ENCODE measurements at places on chromosomes 1 and 21.
A peak's percentile ranks its signal among the peaks of the same experiment; 100 is the strongest.

DNA sequence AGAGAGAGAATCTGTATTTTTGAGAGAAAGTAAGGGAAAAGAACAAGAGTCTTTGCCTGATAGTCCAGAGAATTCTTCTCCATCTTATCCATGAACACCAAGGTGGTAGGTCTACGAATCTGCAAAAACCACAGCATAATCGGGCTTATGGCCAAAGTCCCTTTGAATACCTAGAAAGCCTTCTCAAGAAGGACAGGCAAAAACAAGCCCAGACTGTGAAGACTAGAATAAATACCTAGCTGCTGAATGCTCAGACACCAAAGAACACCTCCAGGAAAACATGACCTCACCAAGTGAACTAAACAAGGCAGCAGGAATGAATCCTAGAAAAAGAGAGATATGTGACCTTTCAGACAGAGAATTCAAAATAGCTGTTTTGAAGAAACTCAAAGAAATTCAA is 79.2 kb downstream of the HFM1 start:
- DNase-seq: no peak

- no peak for DNase-seq
These were observed 122.9 kb upstream of the DAB1 start for GRCh38 chr1:57546549-57547330.

DNA sequence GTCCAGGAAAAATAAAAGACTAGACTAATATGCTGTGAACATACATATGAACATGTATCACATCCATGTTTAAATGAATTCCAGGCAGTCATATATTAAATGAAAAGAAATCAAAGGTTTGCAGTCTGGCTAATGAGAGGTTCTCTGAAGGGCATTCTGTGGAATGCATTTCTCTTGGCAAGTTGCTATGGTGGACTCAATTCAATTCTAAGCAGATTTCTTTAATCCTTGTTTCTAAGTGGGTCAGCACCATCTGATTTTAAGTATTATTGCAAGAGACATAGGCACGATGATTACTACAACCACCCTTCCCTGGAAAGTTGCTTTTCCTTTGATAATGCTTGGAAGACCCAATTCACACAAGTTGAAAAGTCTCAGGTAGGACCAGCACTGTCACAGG is 23.9 kb upstream of the ABCA4 start:
- DNase-seq: no peak

DNA sequence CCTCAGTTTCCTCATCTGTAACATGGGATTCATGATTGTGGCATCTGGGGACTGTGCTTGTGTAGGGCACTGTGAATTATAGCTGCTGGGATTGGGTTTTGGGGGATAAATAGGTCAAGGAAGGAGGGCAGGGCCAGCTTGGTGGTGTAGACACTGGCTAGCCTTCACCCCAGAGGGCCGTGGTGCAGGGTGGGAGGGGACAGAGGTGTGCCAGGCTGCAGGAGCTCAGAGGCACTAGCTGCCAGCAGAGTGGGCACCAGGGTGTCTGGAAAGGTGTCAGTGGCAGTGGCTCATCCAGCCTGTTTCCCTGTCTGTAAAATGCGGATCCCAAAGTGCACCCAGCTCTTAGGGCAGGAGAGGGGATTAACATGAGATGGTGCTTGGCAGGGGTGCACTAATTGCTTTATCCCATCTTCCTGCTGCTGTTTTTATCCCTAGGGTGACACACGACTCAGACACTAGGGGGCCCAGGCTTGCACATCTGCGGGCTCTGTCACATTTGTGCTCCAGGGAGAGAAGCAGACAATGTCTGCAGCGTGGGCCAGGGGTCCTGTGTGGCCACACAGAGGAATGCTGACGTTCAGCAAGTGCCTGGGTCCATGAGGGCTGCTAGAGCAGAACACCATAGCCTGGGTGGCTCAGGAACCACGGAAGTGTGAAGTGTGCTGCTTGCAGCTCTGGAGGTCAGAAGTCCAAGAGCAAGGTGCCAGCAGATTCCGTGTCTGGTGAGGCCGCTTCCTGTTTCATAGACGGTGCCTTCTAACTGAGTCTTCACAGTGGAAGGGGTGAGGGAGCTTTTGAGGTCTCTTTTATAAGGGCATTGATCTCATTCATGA is 19.3 kb downstream of the OBSCN start:
- DNase-seq: no peak

- no peak for DNase-seq
These were observed 80.3 kb upstream of the TLR5 start for GRCh38 chr1:223223091-223223995.

DNA sequence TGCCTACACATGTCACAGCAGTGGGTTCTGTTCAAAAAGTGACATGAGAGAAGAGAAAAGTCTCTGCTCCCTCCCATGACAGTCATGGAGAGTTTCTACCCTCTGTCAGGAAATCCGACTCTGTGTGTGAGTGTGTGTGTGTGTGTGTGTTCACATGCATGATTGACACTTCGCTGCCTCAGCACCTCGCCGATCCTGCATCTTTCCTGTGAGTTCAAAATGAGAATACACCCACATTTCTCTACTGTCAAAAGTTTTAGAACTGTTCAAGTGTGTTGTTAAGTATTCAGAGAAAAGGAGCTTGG is 46.2 kb upstream of the COX20 start:
- DNase-seq: no peak

DNA sequence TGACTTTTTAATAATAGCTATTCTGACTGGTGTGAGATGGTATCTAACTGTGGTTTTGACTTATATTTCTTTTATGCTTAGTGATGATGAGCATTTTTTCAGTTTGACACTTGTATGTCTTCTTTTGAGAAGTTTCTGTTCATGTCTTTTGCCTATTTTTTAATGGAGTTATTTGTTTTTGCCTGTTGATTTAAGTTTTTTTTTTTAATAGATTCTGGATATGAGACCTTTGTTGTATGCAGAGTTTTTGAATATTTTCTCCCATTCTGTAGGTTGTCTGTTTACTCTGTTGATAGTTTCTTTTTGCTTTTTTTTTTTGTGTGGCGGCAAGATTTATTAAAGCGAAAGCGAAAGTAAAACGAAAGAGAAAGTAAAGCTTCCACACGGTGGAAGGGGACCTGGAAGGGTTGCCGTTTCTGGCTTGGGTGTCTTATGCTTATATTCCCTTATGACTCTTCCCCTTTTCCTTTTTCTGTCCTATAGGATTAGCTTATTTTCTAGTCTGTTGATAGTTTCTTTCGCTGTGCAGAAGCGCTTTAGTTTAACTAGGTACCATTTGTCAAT is 67.6 kb downstream of the TBX19 start:
- peak; percentile 42 for DNase-seq

- DNase-seq: no peak
These were observed 175.0 kb downstream of the DAB1 start for GRCh38 chr1:57248830-57249229.

DNA sequence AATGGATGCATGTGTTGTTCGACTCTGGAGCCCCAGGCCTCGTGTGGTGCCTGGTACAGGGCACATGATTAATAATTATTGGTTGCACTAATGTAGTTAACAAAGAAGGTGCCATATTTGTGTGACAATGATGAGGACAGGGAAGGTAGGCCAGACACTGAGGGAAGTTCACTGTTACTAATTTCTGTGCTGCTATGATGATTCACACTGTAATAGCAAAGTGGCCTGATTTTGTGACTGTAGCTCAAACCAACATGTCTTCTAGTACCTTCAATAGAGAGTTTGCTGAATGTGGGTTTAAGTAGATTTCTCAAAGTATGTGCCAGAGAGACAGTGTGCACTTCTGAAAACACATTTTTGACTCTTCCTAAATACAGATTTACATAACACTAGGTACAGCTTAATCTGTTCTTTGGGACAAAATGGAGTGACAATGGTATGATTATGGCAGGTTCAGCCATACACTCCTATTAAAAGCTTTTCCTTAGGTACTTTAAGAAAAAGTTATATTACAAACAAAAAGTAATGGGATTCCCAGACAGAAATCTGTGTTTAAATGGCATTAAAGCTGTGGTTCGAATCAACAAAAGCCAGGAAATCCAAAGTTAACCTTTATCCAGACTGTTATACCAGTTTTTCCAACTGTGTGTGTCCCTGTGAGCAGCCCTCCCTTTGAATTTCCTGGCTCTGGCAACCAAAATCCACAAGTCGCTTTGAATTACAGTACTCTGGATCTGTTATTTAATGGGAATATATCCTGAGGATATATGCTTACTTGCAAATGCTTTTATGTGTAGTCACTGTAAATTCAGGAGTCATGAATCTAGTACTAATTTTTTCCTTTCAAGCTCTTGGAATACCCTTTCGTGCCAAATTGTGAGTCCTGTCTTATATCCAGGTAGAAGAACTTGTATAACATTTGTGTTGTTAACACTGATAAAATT is 277.1 kb upstream of the SGIP1 start:
- DNase-seq: no peak

GRCh38 chr21:44763050-44763378 is 38.6 kb downstream of the UBE2G2 start:
- no peak for DNase-seq

GRCh38 chr21:34078915-34079314 is 5.5 kb downstream of the MRPS6 start:
- DNase-seq: peak; percentile 29

- DNase-seq: no peak
These were observed 276.6 kb downstream of the NFIA start for GRCh38 chr1:61358770-61359455.
